ENCODE measurements at places on chromosomes 6 and 20.

- DNase-seq = no peak
Observed at GRCh38 chr20:50020288-50020687, 37.5 kb downstream of the SNAI1 start.

GRCh38 chr20:2047456-2048092, 53.7 kb upstream of the PDYN start:
- DNase-seq = no peak

DNA sequence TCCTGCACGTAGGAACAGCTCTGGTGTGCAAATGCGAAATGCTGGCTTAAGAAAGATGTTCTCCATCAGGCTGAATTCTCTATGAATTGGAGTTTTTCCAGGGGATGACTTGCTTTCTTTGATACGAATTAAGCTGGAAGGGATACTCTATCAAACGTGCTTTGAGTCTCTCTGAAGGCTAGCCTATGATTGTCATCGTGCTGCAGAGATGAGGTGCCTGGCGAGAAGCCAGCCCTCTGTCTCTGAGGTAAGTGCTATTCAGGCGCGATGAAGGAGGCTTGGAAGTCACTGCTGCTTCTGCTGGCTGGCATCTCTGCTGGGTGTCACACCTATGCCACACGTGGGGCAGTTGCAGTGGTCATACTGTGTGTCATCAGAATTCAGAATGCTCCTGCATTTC, 223.7 kb downstream of the TAF4 start:
- no peak for DNase-seq

DNA sequence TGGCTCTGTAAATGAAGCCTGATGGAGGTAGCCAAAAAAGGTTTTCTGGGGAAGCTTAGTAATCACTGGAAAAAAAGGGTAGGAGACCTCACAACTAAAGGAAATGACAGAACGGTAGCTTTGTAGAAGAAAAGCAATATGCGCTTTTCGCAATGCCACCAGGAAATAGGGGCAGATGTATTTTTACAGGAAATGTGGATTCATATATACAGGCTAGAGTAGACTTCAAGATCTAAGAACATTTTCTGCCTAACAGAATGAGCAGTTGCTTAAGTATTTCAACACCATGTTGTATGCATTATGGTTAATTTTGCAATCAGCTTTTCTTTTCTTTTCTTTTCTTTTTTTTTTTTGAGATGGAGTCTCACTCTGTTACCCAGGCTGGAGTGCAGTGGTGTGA, 219.6 kb downstream of the CD83 start:
- no peak for DNase-seq

- DNase-seq = no peak
Observed at GRCh38 chr6:88301888-88302768, 136.0 kb upstream of the CNR1 start.

- DNase-seq = no peak
Observed at GRCh38 chr20:57736738-57737347, 27.0 kb upstream of the PMEPA1 start.

DNA sequence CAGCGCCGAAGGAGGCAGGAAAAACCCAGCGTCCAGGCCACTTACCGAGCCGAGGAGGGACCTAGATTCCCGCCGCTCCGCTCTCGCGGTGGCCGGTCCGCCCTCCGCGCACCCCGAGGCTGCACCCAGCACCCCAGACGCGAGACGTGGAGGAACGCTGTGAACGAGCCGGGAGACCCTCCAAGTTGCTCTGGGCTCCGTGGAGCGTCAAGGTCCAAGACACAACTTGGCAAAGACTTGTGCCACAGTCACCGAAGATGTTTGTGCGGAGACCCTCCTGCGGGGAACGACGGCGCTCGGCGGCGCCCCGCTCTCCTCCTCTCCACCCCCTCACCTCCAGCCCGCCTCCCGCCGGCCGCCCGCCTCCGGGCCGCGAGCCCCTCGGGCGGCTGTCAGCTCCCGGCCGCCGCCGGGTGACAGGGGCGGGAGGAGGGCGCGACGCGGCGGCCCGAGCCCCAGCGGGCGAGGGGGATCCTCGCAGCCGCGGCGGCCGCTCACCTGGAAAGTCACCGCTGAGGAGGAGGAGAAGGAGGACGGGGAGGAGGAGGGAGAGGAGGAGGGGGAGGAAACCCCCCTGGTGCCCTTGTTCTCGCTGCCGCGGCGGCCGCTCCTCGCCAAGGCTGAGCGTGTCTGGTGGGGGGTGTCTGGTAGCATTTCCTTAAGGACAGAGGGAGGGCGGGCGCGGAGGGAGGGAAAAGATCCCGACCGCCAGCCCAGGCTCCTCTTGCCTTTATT, 637 bp upstream of the HIVEP2 start:
- no peak for DNase-seq

- peak; percentile 45 for DNase-seq
Observed at GRCh38 chr6:144657691-144658090, 372.6 kb downstream of the UTRN start.

DNA sequence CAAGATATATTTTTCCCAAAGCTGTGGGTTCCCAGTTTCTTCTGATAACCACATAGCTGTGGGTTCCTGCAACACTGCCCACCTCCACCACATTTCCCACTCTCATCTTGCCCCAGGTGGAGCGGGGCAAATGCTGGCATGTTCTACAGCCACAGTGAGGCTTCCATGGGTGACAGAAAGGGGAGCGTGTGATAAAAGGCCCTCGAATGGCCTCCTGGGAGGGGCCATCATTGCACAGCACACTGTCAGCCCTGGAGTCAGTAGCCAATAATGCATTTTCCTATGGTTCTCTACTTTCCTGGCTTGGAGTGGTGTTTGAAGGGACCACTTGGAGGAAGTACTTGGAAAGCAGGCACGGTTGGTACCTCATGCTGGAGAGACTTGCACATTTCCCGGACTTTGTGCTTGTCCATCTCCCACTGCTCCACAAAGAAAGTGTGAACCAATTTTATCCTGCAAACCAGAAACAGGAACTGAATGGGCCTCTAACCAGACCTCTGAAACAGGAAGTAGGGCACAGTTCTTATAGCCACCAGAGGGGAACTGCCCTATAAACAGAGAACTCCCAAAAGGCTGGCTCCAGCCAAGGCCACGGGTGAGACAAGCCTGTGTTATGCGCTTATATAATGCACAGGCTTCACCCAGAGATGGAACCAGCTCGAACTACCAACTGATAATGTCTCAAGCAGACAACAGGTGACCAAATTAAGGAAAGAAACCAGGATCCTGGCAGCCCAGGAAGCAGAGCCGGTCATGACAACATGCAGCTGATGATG, 8.6 kb downstream of the MAP3K5 start:
- DNase-seq = no peak

DNA sequence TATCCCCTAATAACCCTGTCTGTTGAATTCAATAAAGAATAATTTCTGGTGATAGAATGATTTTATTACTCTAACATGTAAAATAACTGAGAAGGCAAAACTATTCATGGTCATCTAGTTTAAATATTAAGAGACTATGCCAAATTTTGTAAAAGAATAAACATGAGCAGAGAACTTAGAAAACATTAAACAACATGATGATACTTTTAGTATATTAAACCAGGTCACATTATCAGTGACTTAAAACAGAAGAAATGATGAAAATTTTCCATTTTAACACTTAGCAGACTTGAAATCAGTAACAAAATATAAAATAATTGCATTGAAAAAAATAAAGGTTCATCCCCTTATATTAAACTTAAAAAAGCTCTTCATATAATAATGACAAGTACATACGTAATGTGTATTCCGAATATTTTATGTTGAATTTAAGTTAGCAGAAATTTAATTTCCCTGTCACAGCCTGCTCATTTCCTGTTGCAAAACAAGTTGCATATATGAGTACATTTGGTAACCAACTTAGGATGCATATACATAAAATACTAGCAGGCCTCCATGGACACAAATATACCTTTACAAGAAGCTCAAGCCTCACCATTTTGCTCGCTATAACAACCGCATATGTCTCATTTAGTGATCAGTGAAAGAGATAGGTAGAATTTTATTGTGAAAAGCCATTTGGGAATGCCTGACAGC, 40.6 kb downstream of the DTNBP1 start:
- no peak for DNase-seq

DNA sequence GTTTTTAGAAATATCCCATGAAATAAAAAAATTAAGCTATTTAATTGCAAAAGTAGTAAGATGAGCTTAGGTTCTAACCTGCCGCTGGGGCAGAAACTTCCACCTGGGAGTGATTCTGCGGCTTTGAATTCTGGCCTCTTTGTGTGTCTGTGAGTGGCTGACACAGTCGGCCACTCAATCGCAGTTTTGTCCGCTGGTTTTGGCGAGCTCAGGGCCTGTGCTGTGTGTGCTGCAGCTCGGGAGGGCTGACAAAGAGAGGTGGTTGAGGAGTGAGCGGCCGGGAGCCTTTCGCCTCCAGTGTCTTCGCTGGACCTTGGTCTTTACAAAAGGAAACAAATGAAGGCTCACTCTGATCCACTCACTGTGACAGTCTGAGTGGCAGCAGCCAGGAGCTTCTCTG, 128.4 kb downstream of the TIAM2 start:
- DNase-seq = no peak

- DNase-seq = no peak
Observed at GRCh38 chr6:11974089-11974488, 38.0 kb upstream of the HIVEP1 start.

DNA sequence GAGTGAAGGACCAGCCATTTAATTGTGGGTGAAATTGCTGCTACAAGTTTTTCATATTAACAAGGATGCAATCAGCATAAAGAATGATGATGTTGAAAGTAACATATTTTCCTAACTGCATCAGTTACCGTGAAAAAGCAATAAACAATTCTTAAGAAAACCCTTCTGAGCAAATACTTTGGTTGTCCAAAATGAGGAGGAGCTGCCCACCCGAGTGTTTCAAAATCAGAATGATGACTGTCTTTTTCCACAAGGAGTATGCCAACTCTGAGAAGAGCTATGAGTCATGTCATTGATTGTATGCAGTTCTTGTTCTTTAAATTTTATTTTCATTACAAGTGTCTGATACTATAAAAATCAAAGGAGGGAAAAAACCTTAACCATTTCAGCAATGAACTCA, 470.5 kb downstream of the COL12A1 start:
- no peak for DNase-seq

- no peak for DNase-seq
Observed at GRCh38 chr20:20085812-20086211, 33.5 kb downstream of the CFAP61 start.

DNA sequence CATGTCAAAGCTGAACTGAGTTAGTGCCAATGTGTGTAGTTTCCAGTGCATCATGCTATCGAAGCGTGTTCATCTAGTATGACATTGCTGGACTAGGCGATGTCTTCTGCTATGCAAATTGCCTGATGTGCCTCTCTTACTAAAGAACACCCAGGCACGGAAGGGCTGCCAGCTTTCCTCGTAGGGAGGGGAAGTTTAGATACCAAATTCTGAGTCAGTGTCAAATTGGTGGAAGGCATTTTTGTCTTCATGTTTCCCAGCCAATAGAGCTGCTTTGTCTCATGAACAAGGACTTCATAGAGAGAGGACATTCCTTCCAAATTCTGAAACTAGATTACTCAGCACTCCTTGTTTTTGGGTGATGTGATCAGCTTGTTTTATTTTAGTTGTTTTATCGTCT, 320.1 kb downstream of the BTBD3 start:
- DNase-seq = no peak

DNA sequence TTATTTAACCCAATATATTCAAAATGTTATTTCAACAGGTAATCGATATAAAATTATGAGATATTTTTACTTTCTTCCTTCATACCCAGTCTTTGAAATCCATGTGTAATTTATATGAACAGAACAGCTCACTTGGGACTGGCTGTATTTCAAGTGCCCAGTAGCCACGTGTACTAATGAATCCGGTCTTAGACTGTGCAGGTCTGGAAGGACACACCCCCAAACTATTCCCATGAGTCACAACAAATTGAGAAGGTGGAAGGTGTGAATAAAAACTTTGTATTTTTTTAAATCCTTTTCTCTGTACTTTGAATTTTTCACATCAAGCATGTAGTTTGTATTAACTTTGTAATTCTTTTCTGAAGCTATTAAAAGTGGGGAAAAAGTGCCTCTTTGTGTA, 2.8 kb downstream of the UNC5CL start:
- DNase-seq = no peak

DNA sequence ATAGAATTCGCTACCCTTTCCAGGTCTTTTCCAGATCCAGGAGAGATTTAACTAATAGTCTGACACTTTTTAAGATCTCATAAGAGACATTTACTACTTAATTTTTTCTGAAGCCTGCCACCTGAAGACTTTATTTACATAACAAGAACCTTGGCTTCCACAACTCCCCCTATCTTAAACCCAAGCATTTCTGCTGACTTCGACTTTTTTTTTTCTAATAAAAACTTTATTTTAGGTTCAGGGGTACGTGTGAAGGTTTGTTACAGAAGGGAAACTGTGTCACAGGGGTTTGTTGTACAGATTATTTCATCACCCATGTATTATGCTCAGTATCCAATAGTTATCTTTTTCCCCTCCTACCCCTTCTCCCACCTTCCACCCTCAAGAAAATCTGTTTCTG, 64.9 kb upstream of the OR14J1 start:
- DNase-seq = no peak

- no peak for DNase-seq
Observed at GRCh38 chr20:25053255-25054031, 4.5 kb downstream of the ACSS1 start.

GRCh38 chr6:26524722-26525370, 13.3 kb upstream of the HMGN4 start:
- no peak for DNase-seq

- DNase-seq = no peak
Observed at GRCh38 chr6:132728616-132729015, 14.8 kb upstream of the VNN1 start.

- no peak for DNase-seq
Observed at GRCh38 chr6:165910184-165910966, 247.3 kb upstream of the PDE10A start.

DNA sequence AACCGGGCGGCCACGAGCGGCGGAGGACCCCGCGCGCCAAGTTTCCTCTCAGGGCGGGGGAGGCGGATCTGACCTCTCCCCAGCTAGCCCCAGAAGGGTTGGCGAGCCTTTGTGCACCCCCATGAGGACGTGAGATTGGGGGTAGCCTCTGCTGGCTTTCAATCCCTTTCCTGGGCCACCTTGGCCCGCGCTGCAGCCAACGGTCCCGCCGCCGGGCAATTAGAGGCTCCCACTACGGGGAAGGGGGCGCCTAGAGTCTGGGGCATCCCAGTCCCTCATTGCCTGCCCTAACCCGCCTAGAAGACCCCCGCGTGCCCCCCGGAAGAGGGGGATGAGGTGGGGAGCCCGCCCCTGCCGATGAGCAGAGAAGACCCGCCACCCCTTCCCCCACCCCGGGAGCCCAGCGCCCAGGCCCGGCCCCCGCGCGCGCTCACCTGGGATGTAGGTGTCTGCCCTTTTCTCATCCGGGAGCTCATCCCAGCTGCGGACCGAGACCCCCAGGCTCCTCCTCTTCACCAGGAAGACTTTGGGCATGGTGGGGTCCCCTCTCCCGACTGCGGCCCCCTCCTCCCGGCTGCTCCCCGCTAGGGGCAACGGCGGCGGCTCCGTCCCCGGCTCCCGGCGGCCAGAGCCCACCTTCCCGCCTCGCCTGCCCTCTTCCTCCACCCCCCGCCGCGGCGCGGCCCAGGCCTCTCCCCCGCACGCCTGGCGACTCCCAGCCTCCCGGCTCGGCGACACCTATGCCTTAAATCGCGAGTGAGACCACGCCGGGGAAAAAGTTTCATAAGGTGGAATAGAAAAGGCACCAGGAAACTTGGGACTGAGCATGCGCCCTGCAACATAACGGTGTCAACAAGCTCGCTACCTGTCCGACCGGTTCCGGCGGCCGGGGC, at the start of gene OVOL2:
Gene OVOL2 (minus strand): TSS at position 816 of the 893 bp plus-strand sequence. CDS start 282 bp downstream, at position 534.
- no peak for DNase-seq

- DNase-seq = no peak
Observed at GRCh38 chr20:52190437-52191131, 995 bp downstream of the ZFP64 start.

All from iPS DF 19.7 (cell line).